Thoracic aorta (tissue), 2 donors: ENCODE measurements at places on chromosomes 13 and 19. TPM values are rescaled to one million over a fixed set of nuclear protein-coding genes. Genes with fewer than 3 reads are reported as not detected.

The ABHD8 gene
- 24.0 TPM for total RNA-seq

The PLVAP gene
- total RNA-seq = 120 TPM

The PLIN4 gene
- 7.1 TPM for total RNA-seq

The CYP2F1 gene
- total RNA-seq = not detected

The CCDC70 gene
- not detected for total RNA-seq

The SCEL gene
- total RNA-seq = 0.54 TPM

The RXFP2 gene
- 3.0 TPM for total RNA-seq

The SIAH3 gene
- not detected for total RNA-seq

The CYP4F12 gene
- total RNA-seq = 4.6 TPM

GRCh38 chr13:22086597-22087330, 415.9 kb downstream of the FGF9 start:
- no peak for DNase-seq

- no peak for DNase-seq
These were observed 942.6 kb upstream of the SLC10A2 start for GRCh38 chr13:104008541-104009435.

DNA sequence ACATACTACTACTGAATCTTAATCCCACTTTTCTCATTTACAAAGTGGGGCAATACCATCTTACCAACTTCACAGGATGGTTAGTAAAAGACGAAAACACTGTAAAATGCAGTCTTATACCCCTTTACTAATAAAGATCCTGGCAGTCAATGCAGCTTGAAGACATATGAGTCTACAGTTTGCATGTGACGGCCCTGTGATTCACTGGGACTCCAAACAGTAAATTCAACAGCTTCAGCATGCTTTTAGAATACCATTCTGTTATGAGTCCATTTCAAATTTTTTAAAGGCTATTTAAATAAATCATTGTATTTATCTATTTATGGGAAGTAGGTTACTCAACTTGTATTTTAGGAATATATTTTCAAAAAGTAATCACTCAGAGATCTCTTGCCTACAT, 629.1 kb downstream of the LIG4 start:
- no peak for DNase-seq

DNA sequence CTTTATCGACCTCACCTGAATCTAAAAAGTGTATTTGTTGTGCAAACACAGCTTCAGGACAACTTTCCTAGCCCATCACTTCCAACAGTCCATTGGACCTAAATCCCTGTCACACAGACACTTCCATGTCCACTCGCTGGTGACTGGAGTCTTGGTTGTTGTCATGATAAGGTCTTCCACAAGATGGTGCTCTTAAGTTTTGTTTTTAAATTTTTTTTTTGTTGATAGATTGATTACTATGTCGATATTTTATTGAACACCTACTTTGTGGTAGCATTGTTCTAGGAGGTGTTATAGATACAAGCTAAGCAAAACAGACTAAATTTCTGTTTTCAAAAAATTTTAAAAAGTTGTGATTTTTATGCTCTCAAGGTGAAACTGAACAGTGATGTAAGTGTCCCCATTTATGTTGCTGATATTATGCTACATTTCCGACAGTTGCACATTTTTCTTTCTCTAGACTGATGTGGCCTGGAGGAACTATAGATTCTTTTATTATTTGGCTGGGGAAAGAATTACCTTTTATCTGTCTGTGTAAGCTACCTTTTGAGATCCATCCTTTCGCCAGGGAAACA, 8.1 kb upstream of the ERICH6B start:
- DNase-seq = no peak

DNA sequence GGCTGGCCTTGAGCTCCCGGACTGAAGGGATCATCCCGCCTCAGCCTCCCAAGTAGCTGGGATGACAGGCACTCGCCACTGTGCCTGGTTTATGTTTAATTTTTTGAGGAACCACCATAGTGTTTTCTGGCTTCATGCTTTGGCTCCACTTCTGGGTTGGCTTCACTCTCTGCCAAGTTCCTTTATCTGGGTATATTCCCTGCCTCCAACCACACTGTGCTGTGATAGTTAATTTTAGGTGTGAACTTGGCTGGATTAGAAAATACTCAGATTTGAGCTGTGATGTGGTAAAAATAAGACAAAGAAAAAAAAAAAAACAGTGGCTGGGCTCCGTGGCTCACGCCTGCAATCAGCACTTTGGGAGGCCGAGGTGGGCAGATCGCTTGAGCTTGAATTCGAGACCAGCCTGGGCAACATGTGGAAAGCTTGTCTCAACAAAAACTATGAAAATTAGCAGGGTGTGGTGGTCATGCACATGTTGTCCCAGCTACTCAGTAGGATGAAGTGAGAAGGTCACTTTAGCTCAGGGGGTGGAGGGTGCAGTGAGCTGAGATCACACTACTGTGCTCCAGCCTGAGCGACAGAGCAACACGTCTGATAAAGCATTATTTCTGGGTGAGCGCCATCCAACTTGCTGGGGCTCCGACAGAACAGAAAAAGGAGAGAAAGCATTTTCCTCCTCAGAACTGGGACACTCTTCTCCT, 7.5 kb upstream of the ILF3 start:
- DNase-seq = no peak

- no peak for DNase-seq
These were observed 28.4 kb downstream of the UBAC2 start for GRCh38 chr13:99228737-99229691.

- peak; percentile 15 for DNase-seq
These were observed 28.3 kb downstream of the ZNF507 start for GRCh38 chr19:32373585-32374295.

DNA sequence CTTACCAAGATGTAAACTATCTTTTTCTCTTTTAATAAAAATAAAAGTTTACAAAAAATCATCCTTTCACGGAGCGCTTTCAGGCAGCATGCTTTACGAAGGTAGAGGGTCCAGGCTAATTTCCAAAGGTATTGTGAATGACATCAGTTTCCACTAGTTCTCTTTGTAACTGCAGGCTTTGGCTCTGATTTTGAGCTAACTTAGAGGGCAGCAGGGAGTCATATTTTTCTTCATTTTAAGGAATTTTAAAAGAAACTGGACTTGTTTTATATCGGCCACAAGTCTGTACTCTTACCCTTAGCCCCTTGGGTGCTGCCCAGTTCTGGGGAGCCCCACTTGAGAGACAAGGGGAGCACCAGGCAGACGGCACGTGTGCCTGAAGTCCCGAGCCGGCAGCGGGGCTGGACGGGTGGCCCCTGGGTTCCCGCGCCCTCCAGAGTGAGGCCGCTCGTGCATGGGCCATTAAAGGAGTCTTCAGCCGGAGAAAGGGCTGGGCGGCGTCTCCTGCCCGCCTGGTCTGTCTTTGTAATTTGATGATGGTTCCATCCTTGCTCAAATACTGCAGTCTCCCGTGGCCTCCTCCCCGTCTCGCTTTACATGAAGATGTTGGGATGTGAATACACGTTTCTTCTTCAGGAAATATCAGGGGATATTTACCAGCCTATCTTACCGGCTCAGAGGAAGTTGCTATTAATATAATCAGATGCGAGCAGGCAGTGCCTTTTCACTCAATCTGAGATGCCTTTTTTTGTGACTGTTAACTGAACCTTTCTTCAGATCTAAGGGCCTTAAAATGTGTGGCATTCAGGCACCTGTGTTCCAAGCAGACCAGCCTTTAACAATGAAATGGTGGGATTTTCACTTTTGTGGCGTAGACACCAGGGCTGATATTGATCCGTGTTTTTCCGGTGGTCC, 67.4 kb downstream of the GGACT start:
- no peak for DNase-seq

DNA sequence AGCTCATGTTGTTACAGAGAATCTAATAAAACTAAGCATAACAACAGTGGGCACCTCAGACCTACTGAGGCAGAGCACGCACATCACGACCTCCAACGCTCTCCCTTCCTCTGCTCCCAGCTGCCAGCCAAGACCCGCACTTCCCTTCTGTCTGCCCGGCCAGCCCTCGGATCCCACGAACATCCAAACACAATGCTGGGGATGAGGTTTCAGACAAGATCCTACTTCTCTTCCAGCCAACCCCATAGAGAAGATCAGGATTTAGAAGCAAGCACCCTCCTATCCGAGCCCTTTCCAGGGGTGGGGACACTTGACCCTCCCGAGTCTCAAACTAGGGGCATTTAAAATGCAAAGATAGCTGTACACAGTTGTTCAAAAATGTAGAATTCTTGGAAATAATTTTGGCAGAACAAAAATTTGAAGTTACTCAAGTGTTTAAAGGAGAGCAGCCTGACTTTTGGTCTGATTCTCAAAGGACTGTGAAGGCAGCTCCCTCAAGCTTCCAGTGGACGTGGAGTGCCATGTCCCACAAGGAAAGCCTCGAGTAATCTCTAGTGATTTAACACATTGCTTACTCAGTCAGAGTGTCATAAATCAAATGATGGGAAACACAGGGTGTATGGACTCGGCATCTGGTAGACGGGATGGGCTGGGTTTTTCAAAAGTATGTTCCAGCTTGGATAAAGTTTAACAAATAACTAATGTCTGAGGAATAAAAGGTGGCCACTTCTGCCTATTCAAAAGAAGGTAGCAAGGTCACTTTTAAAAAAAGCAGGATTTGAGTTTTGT, 32.8 kb downstream of the ANKRD10 start:
- no peak for DNase-seq

- DNase-seq = no peak
These were observed 29.0 kb upstream of the WASF3 start for GRCh38 chr13:26528527-26528926.

DNA sequence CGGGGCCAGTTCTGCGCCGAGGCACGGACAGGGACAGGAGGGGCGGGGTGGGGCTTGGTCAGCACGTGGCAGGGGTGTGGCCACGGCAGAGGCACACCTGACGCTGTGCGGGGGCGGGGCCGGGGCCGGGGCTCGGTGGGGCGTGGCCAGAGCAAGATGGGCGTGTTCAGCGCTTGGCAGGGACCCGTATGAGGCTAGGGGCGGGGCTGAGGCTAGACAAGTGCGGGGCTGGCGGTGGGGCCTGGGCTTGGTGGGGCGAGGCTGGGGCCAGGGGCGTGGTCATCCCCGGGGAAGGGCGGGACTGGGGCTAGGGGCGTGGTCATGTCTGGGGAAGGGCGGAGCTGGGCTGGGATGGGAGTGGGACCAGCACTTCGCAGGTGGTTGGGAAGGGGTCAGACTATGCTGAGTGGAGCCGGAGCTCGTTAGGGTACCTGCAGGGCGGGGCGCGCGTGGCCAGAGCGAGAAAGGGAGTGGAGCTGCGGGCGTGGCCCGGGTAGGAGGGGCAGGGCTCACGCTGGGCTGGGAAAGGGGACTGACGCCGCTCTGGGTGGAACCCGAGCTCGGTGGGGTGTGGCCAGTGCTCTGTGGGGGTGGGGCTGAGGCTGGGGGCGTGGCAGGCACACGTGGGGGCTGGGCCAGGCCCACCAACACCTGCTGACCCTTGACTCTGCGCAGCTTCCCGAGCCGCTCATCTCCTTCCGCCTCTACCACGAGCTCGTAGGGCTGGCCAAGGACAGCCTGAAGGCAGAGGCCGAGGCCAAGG, 12.8 kb downstream of the POLR2E start:
- no peak for DNase-seq

DNA sequence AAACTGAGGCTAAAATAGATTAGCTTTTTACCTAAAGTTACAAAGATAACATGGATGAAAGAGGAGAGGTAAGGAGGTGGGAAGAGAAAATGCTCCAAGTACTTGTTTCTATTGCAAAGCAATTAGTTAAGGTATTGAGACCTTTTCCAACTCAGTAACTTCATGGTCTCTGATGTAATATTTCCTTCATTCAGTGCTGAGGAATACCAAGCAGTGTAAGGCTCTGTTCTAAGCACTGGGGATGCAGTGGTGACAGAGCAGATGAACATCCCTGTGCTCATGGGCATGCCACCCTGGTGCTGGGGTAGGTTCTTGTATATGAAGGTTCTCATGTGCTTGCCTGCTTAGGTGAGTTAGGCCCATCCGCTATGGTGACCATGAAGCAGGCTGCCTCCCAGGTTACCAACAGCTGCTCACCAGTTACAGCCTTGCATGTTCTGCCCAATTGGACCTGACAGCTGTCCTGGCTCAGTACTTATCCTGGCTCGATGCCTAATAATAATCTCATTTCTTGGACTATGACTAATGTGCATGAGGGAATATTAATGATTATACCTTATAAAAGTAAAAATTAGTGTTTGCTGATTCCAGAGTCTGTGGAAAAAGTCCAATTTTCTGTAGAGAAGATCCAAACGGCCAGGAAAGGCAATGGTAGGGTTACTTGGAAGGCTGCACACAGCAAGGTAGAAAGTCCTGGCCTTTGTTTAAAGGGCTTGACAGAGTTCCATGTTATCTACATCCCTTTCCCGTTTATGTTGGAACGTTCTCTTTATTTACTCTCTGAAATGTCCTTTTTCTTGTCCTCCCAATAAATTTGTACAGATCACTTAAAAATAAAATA, 48.3 kb downstream of the LATS2 start:
- no peak for DNase-seq

- DNase-seq = no peak
These were observed 26.8 kb upstream of the ACOD1 start for GRCh38 chr13:76921516-76921915.

DNA sequence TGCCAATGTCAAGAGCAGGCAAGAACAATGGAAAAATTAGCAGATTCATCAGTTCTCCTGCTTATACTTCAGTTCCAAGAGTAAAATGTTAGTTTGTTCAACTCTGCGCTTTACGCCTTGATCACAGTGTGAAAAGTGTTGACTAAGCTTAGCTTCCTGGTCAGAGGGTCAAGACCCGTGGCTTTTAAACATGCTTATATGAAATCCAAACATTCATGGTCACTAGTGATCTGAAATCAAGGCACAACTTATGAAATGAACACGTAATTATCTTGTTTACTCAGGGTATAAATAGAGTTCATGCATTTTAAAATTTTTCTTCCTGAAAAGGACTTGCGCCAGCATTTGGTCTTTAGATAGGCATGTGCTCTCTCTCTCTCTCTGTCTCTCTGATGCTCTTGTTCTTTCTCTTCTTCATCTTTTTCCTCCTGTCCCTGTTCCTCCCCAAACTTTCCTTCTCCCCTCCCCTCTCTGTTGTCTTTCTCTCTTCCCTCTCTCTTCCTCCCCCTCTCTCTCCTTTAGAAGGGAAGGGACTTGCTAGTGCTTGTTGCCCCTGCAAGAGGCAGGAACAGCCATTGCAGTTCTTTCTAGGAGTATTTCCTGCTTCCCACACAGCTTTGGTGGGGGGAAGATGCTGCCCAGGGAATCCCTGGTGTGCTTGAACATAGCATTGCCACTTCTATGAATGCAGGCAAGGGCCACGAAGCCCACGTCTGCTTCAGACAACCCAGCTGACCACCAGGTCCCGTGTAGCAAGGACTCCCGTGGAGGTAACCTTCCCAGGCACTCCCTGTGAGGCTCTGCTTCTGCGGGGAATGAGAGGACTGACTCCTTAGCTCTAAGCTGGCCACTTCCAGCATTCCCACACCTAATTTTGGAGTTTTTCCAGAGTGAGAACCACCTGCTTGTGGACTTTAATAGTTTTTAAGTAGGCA, 7.1 kb upstream of the ZNF536 start:
- no peak for DNase-seq

- no peak for DNase-seq
These were observed 123.6 kb downstream of the PCDH9 start for GRCh38 chr13:67106502-67107057.

GRCh38 chr19:5588441-5588840, 20.7 kb upstream of the TINCR start:
- DNase-seq = no peak
